Neural progenitor cell (in vitro differentiated cells): ENCODE measurements at places on chromosomes 1 and 21.

DNA sequence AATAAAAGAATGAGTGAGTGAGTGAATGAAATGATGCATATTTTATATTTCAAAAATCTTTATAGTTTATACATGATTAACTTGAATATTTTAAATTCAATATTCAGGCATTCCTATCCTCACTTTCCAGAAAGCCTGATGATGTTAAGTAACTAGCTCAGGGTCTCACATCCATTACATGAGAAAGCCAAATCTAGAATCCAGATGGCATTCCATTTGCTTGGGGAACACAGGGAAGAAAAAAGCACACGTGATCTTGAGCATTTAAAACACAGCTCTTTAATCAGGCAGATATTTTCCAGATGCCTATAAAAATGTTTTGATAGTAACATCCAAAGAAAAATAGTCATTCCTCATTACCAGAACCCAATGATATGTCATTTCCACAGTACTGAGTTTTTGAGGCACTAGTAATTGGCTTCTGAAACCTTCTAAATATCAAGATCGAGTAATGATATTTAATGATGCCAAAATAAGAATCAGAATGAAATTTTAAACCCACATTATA lies 291.9 kb downstream of the DSCAM start:
- no peak for DNase-seq

DNA sequence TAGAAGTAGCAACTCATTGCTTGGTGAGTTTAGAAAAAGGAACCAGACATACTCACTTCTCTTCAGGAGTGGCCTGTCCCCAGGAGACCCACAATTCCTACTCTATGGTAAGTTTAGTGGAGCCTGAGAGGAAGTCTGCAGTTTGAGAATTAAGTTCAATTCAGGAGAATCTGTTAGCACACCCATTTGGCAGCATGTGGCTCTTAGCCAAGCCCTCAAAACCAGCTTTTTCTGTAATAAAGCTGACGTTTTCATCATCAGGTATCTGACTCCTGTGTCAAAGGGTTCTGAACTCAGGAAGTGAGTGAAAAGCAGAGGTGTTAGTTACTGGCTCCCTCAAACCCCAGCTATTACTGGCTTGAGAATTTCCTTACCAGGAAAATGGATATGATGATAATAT lies 20.4 kb upstream of the RGS16 start:
- DNase-seq, result no peak

DNA sequence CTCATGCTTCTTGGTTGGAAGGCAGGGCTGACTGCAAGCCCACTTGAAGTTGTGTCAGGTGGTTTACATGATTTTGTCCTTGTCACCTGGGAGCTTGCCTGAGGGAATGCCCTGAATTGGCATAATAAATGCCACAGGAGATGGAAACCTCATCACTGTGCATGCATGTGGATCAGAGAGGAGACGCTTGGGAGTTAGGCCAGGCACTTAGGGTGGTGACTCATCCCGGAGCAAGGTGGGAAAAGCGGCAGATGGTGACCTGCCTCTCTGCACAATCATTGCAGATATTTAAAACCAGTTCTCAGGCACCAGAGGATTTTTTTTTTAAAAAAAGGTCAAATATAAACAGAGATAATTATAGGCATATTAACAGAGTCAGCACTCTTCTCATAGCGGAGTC lies 202.2 kb upstream of the KIAA0040 start:
- no peak for DNase-seq

DNA sequence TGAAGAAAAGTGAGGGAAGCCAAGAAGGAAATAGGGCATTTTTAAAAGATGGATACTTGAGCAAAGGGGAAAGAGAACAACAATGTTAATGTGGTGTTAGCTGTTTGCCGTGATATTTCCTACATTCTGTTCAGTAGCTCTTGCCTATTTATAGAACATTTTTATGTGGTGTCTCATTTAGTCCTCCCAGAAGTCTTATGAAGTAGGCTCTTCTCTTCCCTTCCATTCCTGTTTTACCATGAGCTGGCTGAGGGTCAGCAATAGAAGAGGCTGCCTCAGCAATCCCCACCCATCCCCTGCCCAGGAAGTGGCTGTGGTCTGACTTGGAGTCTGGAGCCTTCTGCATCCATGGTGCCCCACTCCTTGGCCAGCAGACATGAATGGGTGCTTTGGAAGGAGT lies 60.1 kb downstream of the KIAA0040 start:
- DNase-seq, result no peak

- no peak for DNase-seq
Observed at GRCh38 chr1:172977296-172978017, 73.3 kb downstream of the TNFSF18 start.

GRCh38 chr1:15684468-15685291 lies 560 bp downstream of the PLEKHM2 start:
- DNase-seq, result peak; percentile 54

DNA sequence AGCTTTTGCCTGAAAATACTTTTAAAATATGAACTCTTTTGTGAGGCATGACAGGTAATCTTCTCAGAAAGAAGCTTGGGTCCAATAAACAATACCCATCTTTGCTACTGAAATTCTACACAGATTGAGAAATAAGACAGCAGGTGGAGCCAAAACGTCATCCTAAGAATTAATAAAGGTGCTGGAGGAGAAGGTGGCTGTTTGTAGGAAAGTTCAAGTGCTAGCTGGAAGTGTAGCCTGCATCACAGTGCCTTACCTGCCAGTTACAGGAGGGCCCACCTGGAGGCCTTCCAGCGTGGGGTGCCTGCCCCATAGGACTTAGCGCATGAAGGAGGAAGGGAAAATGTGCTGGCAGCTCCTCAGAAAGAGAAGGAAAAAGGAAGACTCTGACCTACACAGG lies 93.7 kb downstream of the TTC3 start:
- DNase-seq, result peak; percentile 26

- DNase-seq, result no peak
Observed at GRCh38 chr1:110626889-110627288, 20.7 kb upstream of the KCNA2 start.

DNA sequence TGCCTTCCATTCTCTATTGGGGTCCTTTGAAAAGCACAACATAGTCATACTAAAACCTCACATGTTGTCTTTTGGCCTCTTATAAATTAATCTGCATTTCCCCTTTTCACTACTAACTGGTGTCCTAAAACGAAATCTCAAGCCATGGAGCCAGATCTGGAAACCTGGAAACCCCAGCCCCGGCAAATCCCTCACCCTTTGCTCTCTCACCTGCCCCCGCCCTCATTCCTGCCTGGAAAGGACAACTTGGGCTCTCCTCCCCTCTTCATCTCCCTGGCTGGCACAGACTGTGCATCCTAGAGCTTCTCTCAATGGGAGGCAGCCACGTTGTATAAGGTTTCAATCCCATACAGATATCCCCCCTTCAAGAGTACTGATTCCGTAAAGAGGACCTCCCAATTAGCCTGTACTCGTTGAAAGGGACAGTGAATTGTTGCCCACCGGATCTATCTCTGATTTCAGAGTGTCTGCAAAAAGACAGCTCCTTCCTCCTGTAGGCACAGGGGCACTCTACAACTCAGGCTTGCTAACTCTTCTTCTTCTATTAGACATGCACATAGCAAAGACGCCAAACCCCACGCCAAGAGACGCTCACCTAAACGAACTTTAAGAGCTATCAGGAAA lies 1.4 kb downstream of the DUSP10 start:
- DNase-seq, result peak; percentile 12

GRCh38 chr1:110462093-110462492 lies 11.1 kb downstream of the PROK1 start:
- DNase-seq, result no peak

DNA sequence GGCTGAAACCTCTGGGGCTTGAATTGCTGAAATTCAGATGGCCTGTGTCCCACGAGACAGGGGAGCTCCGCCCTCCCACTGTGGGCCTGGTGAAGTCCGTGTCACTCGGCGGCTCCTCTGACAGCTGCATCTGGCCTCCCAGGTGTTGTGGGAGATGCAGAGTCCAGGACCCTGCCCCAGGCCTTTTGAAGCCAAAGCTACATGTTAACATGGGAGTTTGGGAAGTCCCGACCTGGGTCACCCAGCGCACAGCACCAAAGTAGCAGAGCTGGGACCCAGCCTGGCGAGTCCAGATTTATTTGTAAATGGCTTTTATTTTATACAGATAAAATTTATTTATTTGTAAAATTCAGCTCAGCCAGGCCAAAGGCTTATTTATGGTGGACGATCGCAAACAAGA lies 28.9 kb downstream of the SLC37A1 start:
- no peak for DNase-seq

- no peak for DNase-seq
Observed at GRCh38 chr1:96536581-96536980, 185.0 kb upstream of the PTBP2 start.

DNA sequence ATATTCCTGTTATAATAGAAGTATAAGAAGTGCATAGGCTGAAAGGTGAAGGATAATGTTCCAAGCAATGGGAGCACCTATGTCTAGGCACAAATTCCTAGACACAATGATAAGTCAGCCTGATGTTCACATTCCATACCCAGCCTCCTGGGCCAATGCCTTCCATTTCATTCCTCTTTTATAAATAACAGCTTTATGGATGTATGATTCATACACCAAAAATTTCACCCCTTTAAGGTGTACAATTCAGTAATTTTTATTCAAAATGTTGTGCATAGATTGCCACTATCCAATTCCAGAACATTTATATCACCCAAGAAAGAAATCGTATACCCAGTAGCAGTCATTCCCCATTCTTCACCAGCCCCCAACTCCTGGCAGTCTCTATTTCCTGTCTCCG lies 118.8 kb downstream of the BRINP2 start:
- no peak for DNase-seq

DNA sequence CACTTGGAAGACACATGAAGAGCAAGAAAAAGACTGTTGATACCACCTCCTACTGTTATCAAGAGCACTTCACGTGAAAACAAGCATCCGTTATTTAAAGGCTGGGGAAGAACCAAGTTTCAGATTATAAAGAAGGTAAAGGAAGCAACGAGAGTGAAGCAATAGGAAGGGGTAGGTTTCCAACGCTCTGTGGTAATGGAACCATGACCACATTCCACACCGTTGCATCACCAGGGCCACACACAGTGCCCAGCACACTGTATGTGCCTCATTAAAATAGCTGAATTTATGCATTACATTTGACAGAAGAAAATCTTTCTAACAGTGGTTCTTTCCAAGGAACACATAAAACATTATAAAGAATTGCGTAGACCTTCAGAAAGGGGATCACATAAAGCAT lies 435.8 kb downstream of the MRPL39 start:
- no peak for DNase-seq

DNA sequence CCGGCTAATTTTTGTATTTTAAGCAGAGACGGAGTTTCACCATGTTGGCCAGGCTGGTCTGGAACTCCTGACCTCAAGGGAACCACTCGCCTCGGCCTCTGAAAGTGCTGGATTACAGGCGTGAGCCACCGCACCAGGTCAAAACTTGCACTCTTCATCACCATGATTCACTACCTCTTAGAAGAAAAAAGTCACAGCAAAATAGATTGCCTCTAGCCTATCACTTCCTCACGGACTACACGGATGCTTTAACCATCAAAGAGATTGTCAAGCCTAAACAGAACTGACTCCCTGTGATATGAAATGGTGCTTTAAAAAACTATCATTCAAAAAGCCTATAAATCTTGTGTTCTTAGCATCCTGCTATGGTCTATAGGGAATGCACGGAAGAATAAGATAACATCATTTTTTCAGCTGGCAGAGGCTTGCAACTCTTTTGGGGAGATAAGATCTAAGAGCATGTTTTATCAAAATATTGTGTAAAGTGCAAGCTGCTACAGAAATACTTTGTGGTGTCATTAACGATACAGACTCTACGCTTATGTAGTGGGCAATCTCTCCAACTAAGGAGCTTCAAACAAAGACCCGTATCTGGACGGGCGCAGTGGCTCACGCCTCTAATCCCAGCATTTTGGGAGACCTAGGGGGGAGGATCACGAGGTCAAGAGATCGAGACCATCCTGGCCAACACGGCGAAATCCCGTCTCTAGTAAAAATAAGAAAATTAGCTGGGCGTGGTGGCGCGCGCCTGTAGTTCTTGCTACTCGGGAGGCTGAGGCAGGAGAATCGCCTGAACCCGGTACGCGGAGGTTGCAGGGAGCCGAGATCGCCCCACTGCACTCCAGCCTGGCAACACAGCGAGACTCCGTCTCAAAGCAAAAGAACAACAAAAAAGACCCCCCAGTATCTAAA lies 966 bp downstream of the TFB2M start:
- peak; percentile 13 for DNase-seq

DNA sequence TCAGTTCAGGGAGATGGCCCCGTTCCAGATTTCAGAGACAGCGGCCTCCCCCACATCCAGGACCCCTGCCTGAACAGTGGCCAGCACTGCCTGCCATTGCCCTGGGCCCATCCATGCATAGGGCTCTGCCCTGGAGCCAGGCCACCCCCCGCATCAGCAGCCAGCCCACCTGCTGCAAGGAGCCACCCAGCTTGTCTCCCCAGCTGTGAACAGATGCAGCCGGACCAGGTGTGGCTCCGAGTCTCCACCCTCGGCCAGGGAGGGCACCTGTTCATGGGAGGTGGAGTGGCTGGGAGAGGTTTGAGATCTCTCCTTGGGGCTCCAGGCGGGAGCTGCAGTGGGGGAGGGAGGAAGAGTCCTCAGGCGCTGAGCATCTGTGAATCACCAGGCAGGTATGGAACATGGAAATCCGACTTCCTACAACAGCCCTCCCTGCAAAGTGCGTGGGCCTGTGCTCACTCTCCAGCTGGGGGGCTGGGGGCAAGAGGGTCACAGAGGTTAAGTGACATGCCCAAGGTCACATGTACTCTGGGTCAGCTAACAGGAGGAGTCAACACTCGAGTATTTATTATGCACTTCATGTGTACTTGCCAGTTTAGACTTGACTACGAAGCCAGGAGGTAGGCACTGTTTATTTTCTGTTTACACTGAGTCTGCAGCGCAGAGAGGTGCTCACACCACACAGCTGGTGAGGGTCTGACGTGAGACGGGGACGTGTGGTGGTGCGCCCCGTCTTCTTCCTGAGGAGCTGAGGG lies 4.8 kb upstream of the HES5 start:
- no peak for DNase-seq

DNA sequence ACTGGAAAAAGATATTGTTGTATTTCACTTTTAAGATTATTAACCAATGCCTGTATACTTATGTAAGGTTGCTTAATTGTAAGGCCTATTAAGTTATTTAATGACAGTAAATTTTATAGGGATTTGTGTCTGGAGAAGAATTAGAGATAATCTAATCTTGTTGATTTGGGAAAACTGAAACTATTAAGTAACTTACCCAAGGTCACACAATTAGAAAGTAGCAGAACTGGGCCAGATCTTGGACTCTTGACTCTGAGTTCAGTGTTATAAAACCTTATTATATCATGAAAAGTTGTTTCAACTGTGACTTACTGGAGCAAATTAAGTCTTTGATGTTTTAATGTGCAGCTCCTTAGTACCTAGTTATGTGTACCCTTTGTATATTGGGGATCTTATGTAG lies 38.5 kb downstream of the CAMTA1 start:
- DNase-seq, result no peak

GRCh38 chr1:162913345-162913744 lies 52.4 kb upstream of the CCDC190 start:
- no peak for DNase-seq
